ENCODE measurements at places on chromosomes 1 and 21.

- DNase-seq: no peak
These were observed 584.1 kb downstream of the AJAP1 start for GRCh38 chr1:5238351-5239130.

DNA sequence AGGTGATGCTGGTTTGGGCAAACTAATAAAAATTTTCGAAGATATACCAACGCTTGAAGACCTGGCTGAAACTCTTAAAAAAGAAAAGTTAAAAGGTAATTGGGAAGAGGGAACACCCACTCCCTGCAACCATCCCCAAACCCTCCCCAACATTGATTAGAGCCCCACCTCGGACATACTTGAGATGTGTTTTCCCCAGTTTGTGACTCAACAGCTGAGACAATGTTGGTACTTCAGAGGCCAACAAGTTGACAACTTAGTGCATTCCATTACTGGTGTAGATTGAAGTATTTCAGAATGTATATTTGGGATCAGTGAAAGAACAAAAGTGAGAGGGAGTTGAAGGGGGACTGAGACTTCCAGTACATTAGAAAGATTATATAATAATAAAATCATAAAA, 5.1 kb downstream of the IFI16 start:
- DNase-seq: no peak

DNA sequence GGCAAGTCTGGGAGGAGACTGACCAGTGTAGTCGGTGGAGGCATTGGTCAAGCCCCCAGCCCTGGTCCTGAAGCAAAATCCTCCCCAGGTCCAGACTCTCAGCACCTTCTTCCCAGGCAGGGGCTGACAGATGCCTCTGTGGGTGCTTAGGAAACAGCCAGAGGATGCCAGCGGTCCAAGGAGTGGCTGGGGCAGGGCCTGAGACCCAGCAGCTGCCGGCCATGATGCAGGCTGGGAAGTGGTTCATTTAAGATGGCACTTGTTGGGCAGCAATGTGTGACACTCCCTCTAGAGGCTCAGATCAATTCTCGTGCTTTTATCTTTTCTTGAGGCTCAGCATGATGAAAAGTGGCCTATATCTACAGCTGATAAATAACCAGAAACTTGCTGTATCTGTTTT, 165.0 kb upstream of the VAMP3 start:
- no peak for DNase-seq

- no peak for DNase-seq
These were observed 13.6 kb downstream of the ATP1B1 start for GRCh38 chr1:169120066-169120465.

- DNase-seq: no peak
These were observed 20.0 kb upstream of the TACSTD2 start for GRCh38 chr1:58597076-58597475.

GRCh38 chr1:175978476-175978875, 228.6 kb downstream of the COP1 start:
- no peak for DNase-seq
